T-helper 22 cell (primary cell): ENCODE measurements at places on chromosomes 4 and X.

GRCh38 chrX:152810403-152810802 lies 20.2 kb downstream of the CETN2 start:
- no peak for DNase-seq

DNA sequence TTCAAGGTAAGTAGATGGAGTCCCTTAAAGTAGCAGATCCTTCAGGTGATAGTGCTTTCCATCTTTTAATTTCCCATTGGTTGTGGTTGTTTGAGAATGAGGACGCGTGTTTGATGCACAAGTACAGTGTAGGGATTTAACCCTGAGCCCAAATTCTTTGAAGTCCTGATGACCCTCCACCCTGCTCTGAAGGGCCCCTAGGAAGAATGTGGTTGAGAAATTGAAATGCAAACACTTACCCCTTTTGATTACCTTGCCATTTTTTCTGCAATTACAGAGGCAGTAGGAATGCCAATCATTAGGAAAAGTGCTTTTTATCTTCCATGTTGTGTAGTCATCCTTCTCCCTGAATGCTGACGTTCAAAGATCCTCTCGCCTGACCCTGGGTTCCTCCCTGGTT lies 112.4 kb downstream of the ZNF518B start:
- DNase-seq = no peak

DNA sequence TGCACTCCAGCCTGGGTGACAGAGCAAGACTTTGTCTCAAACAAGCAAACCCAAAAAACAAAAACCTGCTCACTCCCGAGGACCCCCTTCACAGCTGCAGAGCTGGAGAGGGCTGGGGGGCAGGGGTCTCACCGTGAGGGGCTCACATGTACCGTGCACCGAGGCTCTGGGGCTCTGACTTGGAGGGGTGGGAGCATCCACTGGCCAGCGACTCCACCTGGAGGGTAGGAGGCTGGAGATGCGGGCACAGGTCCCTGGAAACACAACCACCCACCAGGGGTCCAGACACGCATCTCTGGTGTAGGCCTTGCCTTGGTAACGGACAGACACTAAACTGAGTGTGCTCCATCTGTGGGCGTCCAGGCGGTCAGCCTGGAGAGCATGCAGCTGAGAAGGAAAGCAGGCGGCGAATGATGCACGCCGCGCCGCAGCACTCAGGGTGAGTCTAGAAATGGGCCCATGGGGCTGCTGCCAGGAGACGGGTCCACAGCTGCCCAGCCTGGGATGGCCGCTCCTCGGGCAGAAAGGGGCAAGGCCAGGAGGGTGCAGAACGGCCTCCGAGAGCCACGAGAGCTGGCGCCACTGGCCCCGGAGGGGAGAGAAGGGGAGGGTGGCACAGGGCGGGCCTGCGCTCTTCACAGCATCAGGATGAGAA lies 26.1 kb downstream of the PPP2R3B start:
- DNase-seq = no peak

- no peak for DNase-seq
Measured at GRCh38 chr4:3703677-3704521, 62.3 kb upstream of the ADRA2C start.

- no peak for DNase-seq
Measured at GRCh38 chr4:113880240-113881028, 99.0 kb downstream of the ARSJ start.

- DNase-seq = no peak
Measured at GRCh38 chr4:22824091-22824490, 131.4 kb downstream of the GBA3 start.

GRCh38 chrX:66014556-66014955 lies 25.3 kb downstream of the VSIG4 start:
- no peak for DNase-seq

DNA sequence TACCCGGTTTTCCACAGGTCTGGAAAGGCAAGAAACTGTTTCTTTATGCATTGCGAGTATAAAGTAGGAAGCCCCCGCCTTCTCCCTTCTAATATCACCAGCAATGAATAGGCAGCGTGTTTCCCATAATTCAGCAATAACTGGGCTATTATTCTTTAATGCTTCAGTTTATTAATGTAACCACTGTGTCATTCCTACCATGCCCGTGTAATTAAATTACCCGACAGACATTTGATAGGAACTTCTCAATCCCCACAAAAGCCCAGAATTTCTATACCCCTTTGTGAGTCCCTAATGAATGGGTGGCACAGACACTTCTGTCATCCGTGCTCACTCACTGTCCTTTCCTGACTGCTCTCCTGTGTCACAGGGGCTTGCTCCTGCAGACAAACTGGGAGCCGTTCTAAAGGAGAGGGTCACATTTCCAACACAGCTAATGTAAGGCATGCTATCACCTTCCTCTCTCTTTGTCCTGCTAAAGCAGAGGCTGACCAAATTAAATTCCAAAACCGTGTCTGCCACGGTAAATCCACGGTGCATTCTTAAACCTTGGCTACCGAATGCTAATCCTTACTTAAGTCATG lies 108.5 kb upstream of the MID1 start:
- DNase-seq = no peak

DNA sequence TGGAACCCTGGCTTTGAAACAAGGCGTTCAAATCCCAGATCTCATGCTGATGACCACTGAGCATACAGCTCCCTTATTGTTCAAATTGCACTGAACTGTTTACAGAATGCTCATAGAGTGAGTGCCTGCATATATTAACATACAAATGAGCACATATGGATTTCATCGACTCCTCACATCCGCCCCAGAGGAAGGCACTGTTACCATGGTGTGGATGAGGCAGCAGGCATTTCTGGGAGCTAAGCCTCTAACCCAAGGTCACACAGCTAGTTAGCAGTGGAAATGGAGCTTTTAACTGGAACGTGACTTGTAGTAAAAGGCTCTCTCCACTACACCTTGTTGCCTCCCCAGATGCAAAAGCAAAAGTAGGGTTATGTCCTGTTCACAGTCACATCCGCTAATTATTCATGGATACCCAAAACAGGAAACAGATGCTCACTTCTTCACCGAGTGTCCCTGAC lies 289.7 kb downstream of the STK32B start:
- DNase-seq = no peak

DNA sequence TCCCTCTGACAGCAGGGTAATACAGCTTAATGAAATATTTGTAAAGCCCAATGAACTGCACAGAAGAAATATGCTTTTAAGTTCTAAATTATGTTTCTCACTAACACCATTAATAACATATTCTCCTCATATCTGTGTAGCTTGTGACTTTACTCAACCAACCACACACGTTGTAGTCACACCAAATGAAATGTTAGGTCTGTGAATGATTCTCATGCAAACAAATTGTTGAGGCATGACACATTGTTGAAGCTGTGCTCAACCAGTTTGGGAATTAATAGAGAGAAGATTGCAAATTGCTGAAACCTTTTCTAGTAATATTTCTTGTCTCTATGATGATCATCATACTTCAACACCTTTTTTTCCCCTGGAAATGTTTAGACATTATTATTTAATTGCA lies 645.9 kb downstream of the PCDH7 start:
- DNase-seq = no peak
